NCI-H1930 (cell line): ENCODE measurements at places on chromosomes 2 and 18.

- no peak for DNase-seq
Measured at GRCh38 chr2:68040078-68040477, 22.7 kb downstream of the C1D start.

- no peak for DNase-seq
Measured at GRCh38 chr2:224069172-224069571, 30.1 kb upstream of the SERPINE2 start.

DNA sequence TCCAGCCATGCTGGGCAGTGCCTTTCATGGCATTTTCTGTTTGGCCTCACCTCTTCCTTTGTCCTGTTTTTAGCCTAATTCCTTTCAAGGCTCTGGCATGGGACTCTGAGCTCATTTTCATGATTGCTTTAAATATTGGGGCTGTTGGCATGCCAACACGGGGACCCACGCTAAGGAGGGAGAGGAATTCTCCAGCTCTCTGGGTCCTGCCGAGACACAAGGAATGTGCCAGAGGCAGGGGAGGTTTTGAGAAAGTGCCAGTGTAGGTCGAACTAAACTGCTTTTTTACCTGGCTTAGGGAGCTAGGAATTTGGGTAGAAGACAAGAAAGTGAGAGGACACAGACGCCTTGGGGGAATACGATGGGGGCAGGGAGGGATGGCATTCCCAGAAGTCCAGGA, 42.3 kb downstream of the RPL37A start:
- no peak for DNase-seq

DNA sequence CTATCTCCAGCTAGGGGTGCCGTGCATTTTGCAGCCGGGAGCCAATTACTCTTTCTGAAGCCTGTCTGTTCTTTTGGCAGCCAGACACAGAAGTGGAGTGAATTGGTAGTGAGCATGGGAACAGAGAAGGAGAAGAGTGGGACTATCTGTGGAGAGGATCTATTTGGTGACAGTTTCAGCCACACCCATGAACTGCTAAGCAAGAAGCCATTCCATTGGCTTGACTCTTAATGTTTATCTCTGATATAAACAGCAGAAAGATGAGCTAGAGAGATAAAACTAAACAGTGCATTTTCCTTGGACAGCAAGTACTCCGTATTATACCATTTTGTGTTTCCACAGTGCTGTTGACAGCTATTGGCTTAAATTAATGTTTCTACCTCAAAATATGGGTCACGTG, 259.6 kb upstream of the THUMPD2 start:
- DNase-seq: no peak

GRCh38 chr18:11840493-11840892, 10.7 kb upstream of the CHMP1B start:
- DNase-seq: no peak

GRCh38 chr2:208541989-208542464, 135.4 kb downstream of the PTH2R start:
- DNase-seq: no peak
